ENCODE measurements at places on chromosomes 5 and 9. TPM values are rescaled to one million over a fixed set of nuclear protein-coding genes. Genes with fewer than 3 reads are reported as not detected.

Gene SLC36A3
- total RNA-seq, result not detected

Gene PCDHA8
- not detected for total RNA-seq

DNA sequence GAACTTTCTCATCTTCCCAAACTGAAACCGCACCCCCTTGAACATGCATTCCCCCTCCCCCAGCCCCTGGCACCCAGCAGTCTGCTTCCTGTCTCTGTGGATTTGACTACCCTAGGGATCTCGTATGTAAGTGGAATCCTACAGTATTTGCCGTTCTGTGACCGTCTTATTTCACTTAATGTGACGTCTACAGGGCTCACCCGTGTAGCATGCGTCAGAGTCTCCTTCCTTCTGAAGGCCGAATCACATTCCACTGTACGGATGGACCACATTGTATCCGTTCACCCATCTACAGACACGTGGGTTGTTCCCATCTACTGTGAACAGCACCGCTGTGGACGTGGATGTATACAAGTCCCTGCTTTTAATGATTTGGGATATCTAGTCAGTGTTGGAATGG is 4.5 kb downstream of the PRRX2 start:
- ATAC-seq, result no peak

GRCh38 chr9:132350861-132351315 is 3.9 kb downstream of the SETX start:
- no peak for ATAC-seq

GRCh38 chr5:176527246-176528222 is 9.7 kb downstream of the RNF44 start:
- no peak for ATAC-seq

DNA sequence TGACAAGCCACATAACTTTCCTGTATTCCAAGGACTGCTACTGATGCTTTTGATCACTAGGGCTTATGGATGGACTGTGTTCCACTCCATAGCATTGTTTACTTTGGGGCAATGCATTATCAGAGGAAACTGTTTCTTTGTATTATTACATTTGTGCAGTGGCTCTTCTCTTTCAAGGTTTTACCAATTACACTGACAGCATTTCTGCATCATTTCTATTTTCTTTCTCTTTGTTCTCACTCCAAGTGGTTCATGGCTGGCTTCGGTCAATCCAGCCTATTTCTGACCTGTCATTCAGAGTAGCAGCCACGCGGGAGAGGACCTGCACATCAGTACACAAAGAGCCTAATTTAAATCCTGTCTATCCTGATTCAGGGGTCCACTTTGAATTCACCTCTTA is 711.0 kb downstream of the TLE4 start:
- ATAC-seq, result no peak

- no peak for ATAC-seq
Observed at GRCh38 chr9:82031538-82032280, 43.1 kb downstream of the SPATA31D1 start.

- no peak for ATAC-seq
Observed at GRCh38 chr9:21813575-21814473, 11.4 kb downstream of the MTAP start.

DNA sequence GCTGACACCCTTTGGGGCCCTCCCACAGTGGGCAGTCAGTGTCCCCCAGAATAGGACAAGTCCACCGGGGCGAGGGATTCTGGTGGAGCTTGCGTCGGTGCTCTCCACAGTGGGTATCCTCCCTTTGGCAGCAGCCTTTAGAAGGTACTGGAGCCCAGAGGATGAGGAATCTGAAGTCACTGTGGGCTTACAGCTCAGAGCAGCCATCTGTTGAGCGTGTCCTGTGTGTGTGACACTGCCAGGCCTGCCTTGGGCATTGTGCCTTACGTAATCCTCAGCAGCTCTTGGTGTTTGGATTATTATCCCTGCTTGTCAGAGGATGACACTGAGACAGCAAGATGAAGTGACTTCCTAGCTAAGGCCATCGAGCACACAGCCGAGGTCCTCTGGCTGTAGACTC is 12.6 kb downstream of the URM1 start:
- no peak for ATAC-seq

DNA sequence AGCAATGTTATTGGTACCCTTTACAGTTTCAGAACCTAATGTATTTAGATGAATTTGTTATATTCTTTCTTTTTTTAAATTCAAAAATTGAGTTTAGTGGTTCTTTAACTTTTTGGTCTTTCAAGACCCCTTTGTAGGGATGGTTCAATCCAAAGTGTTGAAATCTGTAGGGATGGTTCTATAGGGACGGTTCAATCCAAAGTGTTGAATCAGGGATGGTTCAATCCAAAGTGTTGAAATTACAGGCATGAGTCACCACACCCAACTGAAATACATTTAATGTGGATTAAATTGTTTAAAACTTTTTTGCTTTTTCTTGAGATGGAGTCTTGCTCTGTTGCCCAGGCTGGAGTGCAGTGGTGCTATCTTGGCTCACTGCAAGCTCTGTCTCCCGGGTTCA is 30.6 kb downstream of the SNX2 start:
- no peak for ATAC-seq

DNA sequence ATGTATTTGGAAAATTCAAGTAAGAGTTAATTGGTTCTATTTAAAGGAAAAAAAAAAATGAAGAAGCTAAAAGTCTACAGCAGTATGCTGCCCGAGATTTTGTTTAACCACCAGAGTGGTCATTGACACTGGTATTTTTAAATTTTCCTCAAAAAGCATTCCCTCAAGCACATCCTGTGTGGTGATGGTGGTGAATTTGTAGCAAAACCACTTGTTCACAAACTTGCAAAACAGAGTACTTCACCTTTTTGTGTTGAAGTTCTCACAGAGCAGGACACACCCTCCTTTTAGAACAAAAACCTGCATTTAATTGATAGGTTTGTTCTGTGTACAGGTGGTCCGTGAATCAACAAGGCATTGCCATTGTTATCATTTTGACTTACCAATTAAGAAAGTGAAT is 374.2 kb downstream of the EFNA5 start:
- ATAC-seq, result no peak

- no peak for ATAC-seq
Observed at GRCh38 chr5:95216136-95216955, 68.5 kb downstream of the MCTP1 start.

- no peak for ATAC-seq
Observed at GRCh38 chr5:99169309-99169708, 240.5 kb upstream of the CHD1 start.

DNA sequence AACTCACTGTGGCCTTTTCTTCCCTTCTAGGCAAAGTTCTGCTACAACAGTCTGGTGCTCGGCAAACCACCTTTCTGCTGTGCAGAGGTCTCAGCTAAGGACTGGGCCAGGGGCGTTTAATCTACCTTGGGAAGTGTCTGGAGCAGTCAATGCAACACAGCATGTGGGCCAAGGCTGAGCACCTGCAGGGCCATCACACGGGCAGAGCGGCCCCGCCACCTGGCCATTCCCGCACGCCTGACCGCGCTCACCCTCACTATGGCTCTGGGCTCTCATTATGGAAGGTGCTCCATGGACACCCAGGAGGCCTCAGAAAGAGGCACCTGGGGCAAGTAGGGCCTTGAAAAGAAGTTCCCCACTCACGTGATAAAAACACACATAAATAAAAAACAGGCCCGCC is 65.7 kb upstream of the TBC1D9B start:
- ATAC-seq, result no peak

DNA sequence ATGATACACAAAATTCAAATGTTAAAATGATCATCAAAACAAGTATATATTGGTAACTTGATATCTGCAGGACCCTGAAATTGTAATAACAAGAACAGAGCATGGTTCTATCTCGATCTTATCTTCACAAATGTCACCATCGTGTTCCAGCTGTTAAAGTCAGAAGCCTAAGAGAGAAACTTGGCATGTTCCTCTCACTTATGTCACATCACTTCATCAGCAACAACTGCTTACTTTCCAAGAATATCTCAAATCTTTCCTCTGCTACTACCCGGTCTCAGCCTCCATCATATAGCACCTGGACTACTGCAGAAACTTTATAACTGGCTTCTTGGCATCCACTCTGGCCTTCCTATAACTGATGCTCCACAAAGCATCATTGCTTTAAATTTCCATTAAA is 84.9 kb downstream of the FBN2 start:
- no peak for ATAC-seq

DNA sequence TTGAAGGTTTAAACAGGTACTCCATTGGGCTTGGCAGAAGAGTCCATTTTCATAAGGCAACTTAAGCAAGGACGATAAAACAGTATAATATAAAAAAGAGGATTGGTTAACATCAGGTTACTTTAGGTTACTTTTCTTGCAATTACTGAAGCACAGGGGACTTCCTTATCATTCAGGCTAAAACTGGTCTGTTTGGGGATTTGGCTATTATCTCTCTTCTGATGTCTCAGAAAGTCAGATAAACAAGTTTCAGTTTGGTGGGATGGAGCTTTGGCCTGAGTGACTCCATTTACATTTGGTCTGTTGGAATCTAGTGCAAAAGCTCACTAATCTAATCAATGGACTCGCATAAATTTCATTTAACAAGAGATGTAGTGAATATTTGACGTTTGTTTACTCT is 8.0 kb downstream of the GAPT start:
- no peak for ATAC-seq

GRCh38 chr5:52740007-52740406 is 47.7 kb upstream of the ITGA1 start:
- ATAC-seq, result no peak
